ENCODE measurements at places on chromosomes 1 and 21. TPM values are rescaled to one million over a fixed set of nuclear protein-coding genes. Genes with fewer than 3 reads are reported as not detected.

CFAP74 gene
- 0.39 TPM for total RNA-seq

AMIGO1 gene
- 2.4 TPM for total RNA-seq

CCDC24 gene
- total RNA-seq, result 12.1 TPM

DNA sequence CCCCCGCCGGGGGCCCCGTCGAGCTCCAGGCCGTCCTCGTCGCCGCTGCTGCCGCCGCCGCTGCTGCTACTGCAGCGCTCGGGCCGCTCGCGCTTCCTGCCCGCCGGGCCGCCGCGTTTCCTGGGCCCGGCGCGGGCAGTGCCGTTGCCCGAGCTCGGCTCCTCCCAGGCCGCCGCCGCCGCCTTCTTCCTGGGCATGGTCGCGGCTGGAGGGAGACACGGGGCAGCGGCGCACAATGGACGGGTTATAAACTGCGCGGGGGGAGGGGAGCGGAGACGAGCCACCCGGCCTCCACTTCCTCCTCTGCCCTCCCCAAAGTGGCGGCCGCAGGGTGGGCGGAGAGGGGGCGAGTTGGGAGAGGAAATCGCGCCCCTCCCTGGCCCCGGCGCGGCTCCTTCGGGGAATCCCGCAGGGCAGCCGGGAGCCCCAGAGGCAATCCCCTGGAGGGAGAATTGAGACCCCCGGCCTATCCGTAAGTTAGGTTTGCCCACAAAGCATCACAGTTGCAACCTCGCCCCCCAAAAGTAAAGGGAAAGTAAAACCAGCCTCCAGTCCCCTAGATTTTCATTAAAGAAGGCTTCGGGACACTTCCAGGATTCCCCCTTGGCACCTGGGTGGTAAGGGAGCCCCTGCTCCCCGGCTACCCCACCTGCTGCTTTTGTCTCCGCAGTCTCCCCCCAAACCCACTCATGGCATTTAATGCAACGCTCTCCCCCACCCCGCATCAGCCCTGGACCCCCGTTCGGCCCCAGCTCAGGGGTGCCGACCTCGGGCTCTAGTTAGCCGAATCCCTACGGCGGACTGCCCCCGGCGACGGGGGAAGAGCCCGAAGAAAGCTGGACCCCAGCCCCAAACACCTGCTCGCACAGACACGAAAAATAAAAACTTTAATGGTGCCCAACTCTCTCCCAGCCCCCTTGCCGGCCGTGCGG, 893 bp downstream of the RCC2 start:
- peak; percentile 65 for DNase-seq

- DNase-seq, result no peak
Observed at GRCh38 chr1:150969626-150970025, 5.0 kb downstream of the CERS2 start.

DNA sequence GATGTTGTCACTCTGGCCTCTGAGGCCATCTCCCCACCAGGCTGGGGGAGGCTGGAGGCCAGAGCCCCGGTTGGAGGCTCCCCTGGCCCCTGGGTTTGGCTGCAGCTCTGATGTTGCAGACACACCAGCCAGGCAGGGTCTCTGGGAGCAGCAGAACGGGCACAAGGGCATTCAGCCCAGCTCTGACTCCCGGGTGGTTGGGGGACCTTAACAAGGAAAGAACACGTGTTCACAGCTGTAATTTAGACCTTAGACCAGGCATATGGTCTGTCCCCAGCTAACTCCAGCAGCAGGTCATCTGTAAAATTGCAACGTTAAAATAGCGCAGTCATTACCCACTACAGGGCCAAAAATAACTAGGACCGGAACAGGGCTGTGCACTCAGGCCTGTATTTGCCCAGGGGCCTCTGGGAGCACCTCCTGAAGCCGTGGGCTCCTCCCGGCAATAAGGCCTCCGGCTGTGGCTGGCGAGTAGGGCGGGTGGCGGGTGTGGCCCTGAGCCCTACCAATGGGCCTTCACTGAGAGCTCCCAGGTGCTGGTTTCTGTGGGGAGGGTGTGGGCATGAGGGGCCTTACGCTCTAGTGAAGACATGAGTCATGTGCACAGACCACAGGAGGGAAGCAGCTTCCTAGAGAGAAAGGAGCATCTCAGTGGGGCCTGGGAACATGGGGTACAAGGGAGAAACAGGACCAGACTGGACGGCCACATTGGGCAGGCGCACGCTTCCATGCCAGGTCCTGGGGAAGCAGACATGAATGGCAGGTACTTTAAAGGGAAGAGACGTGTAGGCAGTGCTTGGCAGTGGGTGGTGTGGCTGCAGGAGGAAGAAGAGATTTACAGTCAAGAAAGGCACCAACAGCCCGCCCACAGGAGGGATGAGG, 6.1 kb downstream of the LDLRAP1 start:
- DNase-seq, result no peak

DNA sequence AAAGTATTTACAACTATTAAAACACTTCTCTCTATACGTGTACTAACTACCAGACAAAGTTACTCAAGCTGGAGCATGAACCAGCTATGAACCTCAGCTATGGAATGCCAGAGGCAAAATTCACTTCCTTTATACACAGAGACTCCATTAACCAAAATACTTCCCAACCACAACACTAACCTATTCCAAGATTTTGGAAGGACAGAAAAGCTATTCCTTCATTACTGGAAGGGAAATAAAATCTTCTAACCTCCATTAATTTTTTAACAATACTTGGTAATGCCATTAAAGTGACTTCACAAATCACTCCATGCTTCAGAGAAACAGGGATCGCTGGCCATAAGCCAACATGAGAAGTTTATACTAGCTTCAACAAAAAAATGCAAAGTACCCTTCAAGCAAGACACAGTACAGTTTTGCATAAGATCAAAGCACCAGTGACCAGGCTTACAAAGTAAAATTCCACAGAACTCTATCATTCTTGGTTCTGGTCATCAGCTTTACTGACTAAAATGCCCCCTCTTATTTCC, 58.0 kb downstream of the PUM1 start:
- DNase-seq, result no peak

All from WTC11 (cell line).